Activated B cell treated with CpG ODN at 0.5 μM for 24 hours (primary cell): ENCODE measurements at places on chromosomes 7 and 10. TPM values are rescaled to one million over a fixed set of nuclear protein-coding genes. Genes with fewer than 3 reads are reported as not detected.

GRCh38 chr10:78619115-78619851, 449.5 kb upstream of the ZMIZ1 start:
- no peaks in the 10 kb centered on the region for H3K4me1 ChIP-seq
- H3K27ac ChIP-seq, result no peak overlapping the region
- no peak overlapping the region for H3K4me3 ChIP-seq
- no peaks in the 10 kb centered on the region for H3K36me3 ChIP-seq
- no peak for DNase-seq
- H3K27me3 ChIP-seq, result peaks cover 14% of the 10 kb centered on the region

GRCh38 chr10:100984672-100985177, 2.6 kb downstream of the MRPL43 start:
- no peak overlapping the region for H3K4me3 ChIP-seq
- no peak for DNase-seq
- H3K27ac ChIP-seq, result no peak overlapping the region
- H3K4me1 ChIP-seq, result peaks cover 40% of the 10 kb centered on the region

GRCh38 chr7:12851841-12852240, 164.4 kb downstream of the ARL4A start:
- H3K4me3 ChIP-seq, result no peak overlapping the region
- H3K36me3 ChIP-seq, result no peaks in the 10 kb centered on the region
- H3K27me3 ChIP-seq, result no peaks in the 10 kb centered on the region
- H3K27ac ChIP-seq, result no peak overlapping the region
- no peaks in the 10 kb centered on the region for H3K4me1 ChIP-seq

DNA sequence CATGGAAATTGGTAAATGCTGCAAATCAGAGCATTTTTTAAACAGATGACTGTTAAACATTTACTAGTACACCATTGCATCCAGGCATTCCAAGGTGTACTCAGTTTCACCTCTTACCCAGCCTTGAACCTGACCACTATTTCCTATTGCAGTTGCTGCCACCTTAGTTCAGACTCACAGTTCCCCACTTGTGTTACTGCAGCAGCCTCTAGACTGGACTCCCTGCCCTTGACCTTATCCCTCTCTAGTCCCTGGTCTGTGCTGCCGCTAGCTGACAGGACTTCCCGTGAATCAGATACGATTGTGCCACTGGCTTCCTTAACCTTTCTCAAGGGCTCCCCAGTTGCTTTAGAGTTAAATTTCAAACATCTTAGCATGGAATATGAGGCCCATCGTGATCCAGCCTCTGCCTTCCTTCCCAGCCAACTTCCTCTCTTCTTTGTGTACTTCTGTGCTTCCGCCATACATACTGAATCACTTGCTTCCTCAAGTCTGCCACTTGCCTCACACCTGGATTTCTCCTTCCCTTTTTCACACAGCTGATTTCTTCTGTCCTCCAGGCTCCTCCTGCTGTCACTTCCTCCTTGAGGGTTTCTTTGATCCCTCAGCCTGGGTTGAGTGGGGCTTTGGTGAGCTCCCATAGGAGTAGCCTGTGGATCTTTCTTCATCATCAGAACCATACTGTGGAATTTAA, 118.7 kb upstream of the GJD4 start:
- H3K27me3 ChIP-seq, result no peaks in the 10 kb centered on the region
- H3K4me1 ChIP-seq, result peaks cover 24% of the 10 kb centered on the region
- H3K27ac ChIP-seq, result peak overlapping the region; percentile 15
- DNase-seq, result no peak
- peaks cover 46% of the 10 kb centered on the region for H3K36me3 ChIP-seq
- no peak overlapping the region for H3K4me3 ChIP-seq

DNA sequence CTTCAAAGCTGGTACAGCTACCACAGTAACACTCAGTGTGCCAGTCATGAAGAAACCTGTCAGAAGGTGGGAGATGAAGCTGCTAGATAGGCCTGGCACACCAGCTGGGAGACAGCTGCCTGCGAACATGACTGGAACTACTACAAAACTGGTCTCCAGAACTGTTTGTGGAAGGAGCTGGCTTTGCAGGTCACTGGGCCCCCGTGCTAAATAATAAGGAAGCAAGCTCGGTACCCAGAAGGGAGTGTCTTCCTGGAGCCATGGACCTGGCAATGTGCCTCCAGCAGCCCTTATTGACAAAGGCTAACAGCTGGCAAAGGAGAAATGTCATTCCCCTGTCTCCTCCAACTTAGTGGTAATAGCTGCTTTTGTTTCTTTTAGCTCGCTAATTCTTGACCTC, 1217.6 kb upstream of the LRRN3 start:
- H3K4me3 ChIP-seq, result no peak overlapping the region
- DNase-seq, result no peak
- no peaks in the 10 kb centered on the region for H3K27me3 ChIP-seq
- no peaks in the 10 kb centered on the region for H3K36me3 ChIP-seq

- H3K36me3 ChIP-seq, result no peaks in the 10 kb centered on the region
- no peak for DNase-seq
- H3K4me1 ChIP-seq, result peaks cover 77% of the 10 kb centered on the region
These were observed 159.2 kb upstream of the ITGB1 start for GRCh38 chr10:33117230-33117629.

- H3K36me3 ChIP-seq, result no peaks in the 10 kb centered on the region
- H3K27ac ChIP-seq, result no peak overlapping the region
- H3K4me1 ChIP-seq, result no peaks in the 10 kb centered on the region
- peaks cover 27% of the 10 kb centered on the region for H3K27me3 ChIP-seq
- no peak for DNase-seq
These were observed 104.1 kb upstream of the KCNMA1 start for GRCh38 chr10:77741746-77742145.

DNA sequence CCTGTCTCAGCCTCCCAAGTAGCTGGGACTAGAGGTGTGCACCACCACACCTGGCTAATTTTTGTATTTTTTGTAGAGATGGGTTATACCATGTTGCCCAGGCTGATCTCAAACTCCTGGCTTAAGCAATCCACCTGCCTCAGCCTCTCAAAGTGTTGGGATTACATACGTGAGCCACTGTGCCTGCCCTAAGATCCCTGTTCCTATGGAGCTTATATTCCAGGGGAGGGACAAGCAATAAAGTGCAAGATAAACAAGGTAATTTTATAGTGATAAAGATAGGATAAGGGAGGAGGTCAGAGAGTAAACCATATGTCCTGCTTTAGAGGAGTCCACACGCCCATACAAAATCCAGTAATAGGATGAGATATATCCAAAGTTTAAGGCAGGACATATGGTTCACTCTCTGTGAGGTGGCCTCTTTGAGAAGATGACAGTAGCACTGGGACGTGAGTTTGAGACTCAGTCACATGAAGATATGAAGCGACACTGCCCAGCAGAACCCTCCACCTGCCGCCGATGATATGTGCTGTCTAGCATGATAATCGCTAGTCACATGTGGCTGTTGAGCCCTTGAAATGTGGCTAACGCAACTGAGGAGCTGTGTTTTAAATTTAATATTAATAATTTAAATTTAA, 113.5 kb upstream of the PDCD4 start:
- DNase-seq, result no peak
- no peak overlapping the region for H3K27ac ChIP-seq
- H3K27me3 ChIP-seq, result peaks cover 6% of the 10 kb centered on the region
- H3K4me3 ChIP-seq, result no peak overlapping the region

CCDC146 gene
- 3.5 TPM in 2 replicates for total RNA-seq

DNA sequence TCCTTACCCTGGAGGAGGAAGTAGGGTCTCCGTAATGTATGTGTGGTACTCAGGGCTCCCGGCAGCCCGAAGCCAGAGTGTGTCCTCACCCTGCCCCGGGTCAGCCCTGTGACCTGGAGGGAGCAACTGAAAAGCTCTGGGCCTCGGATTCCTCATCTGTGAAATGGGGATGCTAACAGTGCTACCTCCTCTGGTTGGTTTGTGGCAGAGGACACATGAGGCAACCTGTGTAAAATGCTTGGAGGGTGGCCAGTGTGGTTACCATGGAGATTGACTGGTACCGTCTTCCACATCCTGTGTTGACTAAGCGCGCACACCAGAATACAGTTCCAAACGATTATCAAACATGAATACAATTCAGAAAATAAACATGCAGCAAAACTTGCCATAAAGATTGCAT, 163.8 kb upstream of the KLF6 start:
- no peaks in the 10 kb centered on the region for H3K36me3 ChIP-seq
- no peak for DNase-seq
- no peak overlapping the region for H3K27ac ChIP-seq
- H3K4me1 ChIP-seq, result peaks cover 2% of the 10 kb centered on the region
- H3K4me3 ChIP-seq, result no peak overlapping the region

DNA sequence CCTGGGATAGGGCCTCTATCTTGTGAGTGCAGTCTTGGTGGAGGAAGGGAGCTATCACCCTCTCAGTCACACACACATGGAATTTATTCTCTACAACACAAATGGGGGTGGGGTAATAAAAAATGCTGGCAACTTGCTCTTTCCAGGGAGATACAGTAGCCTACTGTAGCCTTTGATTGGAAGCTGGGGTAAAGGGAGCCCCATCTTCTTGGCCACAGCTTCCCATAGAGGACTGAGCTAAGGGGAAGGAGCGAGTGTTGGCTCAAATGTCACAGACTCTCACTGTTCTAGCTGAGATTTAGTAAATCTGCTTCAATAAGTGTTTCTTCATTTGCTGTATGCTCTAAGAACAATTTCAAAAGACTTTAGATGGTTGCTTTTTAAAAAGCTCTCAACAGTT, 222.2 kb upstream of the CXCL12 start:
- H3K36me3 ChIP-seq, result no peaks in the 10 kb centered on the region
- no peaks in the 10 kb centered on the region for H3K4me1 ChIP-seq
- H3K27me3 ChIP-seq, result peaks cover 8% of the 10 kb centered on the region
- no peak overlapping the region for H3K4me3 ChIP-seq
- no peak for DNase-seq

GPNMB gene
- total RNA-seq, result 0.76 and 1.1 TPM in 2 replicates

DNA sequence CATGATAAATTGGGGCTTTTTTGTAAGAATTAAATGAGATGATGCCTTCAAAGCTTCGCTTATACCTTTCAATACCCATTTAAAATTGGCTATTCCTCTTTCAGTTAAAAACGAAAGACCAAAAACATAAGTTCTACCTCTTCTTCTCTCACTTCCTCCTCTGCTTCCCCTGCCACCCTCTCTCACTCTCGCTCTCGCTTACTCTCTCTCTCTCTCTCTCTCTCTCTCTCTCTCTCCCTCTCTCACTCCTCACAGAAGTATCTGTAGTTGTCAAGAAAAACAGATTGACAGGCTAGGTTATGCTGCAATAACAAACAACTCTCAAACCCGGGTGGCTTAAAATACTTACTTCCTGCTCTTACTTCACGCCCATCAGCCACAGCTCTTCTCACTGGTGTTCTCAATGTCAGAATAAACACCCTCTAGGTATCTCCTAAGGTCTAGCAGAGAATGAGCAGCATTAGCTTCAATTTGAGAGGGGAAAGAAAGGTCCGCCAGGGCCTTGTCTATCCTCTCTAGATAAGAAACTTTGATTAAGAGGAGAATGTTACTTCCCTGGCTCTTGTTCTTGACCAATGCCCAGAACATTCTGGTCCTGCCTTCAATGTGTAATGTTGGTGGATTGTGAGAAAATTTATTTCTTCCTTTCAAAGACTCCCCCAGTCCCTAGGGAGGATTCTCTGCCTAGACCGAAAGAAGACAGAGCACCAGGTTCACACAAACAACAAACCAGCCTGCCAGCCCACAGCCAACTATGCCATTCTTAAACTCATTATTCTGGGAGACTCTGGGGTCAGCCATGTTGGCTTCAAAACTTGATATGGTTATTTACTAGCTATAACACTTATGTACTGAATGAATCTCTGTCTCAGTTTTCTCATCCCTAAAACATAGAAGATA, 1028.7 kb downstream of the XPNPEP1 start:
- peak overlapping the region; percentile 86 for H3K27ac ChIP-seq
- no peak for DNase-seq
- H3K27me3 ChIP-seq, result no peaks in the 10 kb centered on the region
- H3K4me3 ChIP-seq, result peak overlapping the region; percentile 52

PALD1 gene
- total RNA-seq, result 2.4 and 3.3 TPM in 2 replicates

DNA sequence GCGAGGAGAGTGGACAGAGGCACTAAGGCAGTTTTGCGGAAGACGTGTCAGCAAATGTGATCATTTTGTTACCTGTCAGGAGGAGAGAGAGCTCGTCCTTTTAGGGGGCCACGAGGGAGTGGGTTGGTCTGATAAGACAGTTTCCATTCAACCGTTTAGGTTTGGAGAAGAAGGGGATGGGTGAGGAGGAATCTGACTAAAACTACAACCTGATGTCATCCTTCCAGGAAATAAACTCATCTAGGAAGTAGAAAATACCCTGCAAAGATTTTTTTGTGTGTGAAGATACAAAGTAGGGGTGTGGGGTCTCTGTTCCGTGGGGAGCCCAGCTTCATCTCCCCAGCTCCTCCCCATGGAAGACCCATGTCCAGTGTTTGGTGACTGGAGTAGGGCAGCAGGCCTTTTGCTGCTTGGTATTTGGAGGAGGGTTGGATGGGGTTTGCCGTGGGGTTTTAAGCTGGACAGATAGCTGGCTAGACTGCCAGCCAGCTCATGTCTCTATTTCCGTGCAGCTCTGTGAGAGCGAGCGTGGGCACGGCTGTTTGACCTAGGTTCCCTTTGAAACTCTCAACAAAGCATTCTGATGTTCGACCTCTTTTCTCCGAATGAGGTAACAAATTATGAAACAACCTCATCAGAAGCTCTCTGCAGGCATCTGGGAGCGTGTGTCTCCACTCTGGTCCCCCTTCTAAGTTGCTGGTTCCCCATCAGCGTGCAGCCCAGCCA, 136.0 kb upstream of the TCF7L2 start:
- peaks cover 54% of the 10 kb centered on the region for H3K36me3 ChIP-seq
- no peaks in the 10 kb centered on the region for H3K4me1 ChIP-seq
- no peak for DNase-seq
- H3K27ac ChIP-seq, result no peak overlapping the region

UNCX gene
- total RNA-seq, result not detected in 2 replicates

ADCYAP1R1 gene
- total RNA-seq, result not detected in 2 replicates

DNA sequence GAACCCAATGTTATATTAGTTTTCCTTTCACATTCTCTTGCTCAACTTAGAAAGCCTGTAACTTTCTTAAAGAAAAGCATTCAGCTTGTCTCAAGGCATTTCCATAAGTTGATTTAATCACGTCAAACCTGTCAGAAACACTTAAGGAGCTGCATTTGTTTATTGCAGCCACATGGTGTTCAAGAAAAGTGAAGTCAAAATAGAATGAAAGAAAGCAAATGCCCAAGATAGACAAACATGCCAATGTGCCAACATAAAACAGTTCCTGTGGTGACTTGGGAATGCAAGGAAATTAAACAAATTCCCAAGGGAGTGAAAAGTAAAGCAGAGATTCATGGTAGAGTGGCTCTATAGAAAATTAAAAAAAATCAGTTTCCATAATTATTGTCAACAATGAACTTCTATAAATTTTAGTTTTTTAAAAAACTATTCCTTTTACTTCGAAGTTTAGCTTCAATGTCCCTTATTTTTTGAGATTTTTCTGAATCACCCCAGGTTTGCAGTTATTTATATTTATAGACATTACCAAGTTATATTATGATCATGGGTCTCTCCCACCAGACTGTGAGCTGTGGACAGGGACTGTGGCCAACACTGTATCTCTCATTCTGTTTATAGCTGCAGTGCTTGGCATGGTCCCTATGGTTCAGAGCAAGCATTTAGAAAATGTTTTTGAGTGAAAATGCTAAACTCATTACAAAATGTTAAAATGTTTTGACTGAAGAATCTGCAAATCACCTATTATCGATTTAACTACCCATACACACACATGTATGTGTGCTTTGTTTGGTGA, 887.4 kb downstream of the REEP3 start:
- no peaks in the 10 kb centered on the region for H3K36me3 ChIP-seq
- H3K27ac ChIP-seq, result no peak overlapping the region
- no peaks in the 10 kb centered on the region for H3K4me1 ChIP-seq
- H3K4me3 ChIP-seq, result no peak overlapping the region
- no peaks in the 10 kb centered on the region for H3K27me3 ChIP-seq

GRCh38 chr7:151157645-151158329, 9.7 kb downstream of the GBX1 start:
- H3K36me3 ChIP-seq, result no peaks in the 10 kb centered on the region
- no peak overlapping the region for H3K4me3 ChIP-seq
- no peaks in the 10 kb centered on the region for H3K4me1 ChIP-seq
- DNase-seq, result no peak
- peaks cover 28% of the 10 kb centered on the region for H3K27me3 ChIP-seq
- H3K27ac ChIP-seq, result no peak overlapping the region
